ENCODE measurements at places on chromosomes 11 and 22.

- peak; percentile 42 for DNase-seq
These were observed 34.2 kb downstream of the DDX10 start for GRCh38 chr11:108698844-108699642.

GRCh38 chr22:48333816-48334735, 1493.6 kb downstream of the BRD1 start:
- DNase-seq, result no peak

DNA sequence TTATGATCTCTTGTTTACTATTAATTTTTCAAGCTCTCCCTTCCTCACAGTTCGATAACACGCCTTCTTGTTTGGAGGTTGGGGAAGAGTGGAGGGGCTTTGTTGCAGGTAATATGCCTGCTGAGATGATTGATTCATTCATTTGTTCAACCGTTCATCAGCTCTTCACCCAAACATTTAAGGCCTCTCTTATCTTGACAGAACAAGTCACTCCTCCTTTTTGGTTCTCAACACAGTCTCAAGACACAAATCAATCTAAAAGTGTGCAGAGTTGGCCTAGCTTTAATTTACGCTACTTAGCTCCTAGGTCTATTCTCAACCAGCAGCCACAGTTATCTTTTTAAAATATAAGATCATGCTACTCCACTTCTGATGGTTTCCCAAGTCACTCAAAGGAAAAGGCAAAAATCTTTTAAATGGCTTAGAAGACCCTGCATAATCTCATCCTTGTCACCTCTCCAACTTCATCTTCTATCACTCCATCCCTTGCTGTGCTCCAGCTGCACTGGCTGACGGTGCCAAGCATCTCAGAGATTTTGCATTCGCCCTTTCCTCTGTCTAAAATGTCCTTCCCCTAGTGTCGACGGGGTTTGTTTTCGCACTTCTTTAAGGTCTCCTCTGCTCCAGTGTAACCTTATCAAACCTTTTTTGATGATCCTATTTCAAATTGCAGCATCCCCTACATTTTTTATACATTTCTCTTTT, 60.3 kb downstream of the AMBRA1 start:
- no peak for DNase-seq

DNA sequence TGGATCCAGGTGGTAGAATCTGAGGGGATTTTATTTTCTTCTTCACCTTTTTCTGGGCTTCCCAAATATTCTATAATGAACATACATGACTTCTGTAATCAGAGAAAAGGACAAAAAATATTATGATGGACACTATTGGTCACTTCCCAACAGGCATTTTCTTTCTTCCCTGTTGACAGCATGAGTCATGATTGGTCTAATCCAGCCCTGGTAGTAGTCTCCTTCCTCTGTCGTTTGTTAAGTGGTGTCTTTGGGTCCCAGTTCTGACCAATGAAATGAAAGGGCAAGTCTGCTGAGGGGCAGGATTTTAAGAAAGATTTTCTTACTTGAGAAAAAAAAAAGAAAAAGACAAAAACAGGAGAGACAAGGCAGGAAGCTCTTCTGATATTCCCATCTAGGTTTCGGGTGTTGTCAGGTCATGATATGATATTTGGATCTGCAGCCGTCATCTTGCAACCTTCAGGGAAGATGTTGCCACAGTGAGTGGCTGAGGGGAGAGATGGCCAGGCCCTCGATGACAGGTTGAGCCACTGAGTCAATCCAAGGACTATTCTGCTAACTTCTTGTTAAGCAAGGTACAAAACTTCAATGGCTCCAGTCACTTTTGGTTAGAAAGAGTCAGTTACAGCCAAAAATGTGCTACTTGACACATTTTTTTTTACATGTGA, 23.3 kb upstream of the PLEKHB1 start:
- no peak for DNase-seq

GRCh38 chr11:76666408-76666807, 4.1 kb downstream of the LRRC32 start:
- DNase-seq, result no peak

DNA sequence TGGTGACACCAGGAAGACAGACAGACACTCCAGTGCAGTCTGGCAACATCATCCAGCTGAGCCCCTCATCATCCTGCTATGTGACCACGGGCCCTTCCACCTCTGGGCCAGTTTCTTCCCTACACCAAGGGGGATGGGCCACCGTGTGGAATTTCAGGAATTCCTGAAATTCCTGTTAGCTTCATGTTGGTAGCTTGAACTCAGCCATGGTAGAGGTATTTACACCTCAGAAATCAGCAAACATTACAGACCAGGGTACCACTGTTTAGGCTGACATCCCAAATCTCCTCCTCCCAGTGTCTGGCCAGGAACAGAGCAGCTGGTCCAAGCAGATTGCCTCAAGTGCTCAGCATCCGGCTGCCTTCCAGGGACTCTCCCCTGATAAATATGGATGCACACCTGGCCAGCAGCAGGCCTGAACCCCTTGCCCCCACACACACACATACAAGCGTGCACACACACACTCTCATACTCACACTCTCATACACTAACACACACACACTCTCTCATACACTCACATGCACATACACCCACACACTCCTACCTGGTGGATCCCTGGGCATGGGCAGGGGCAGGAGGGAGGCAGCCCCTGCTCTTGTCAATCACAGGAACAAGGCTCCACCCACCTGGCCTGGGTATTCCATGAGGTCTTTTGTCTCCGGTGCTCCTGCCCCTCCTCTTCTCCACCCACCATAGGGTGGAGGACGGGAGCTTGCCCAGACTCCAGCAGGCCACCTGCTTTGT, 85.2 kb downstream of the BUD13 start:
- no peak for DNase-seq

GRCh38 chr11:106395716-106396349, 318.4 kb downstream of the AASDHPPT start:
- no peak for DNase-seq

- DNase-seq, result no peak
These were observed 32.4 kb upstream of the FADD start for GRCh38 chr11:70170596-70171210.

GRCh38 chr22:38872831-38873248, 824 bp upstream of the CBX6 start:
- peak; percentile 17 for DNase-seq

DNA sequence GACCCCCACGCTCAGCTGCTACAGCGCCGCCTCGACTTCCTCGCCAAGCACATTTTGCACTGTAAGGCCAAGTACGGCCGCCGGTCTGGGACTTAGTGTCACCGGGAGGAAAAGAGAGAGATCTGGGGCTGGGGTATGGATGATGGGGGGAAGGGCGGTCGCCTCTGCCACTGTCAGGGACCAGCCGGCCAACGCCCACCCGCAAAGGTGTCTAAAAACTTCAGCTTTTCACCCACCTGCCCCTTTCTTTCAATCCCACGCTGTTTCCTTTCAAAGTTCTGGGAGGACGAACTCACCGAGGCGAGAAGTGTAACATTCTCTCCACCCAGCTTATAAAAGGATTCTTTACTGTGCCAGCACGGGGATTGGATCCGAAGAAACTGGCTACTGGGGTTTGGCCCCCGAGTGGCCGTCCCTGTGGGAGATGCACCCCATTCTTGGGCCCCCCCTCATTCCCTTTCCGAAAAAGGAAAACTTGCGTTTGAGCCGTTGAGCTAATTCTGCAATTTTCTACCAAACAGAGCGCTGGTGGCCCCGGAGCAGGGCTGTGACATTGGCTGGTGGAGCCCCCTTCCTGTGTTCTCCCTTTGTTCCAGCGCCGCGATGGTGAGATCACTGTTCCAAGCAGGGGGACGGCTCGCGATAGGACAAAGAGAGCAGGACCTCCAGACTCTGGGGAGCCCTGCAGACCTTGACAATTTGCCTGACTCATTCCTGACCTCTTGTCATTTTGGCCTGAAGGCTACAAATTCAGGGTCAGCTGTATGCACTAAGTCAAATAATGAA, 1.8 kb downstream of the FJX1 start:
- DNase-seq, result peak; percentile 35

- DNase-seq, result no peak
These were observed 21.3 kb upstream of the CACNG2 start for GRCh38 chr22:36724836-36725235.

GRCh38 chr11:19879307-19880087, 166.9 kb downstream of the NAV2 start:
- no peak for DNase-seq

GRCh38 chr11:1856306-1857005, 3.6 kb downstream of the LSP1 start:
- no peak for DNase-seq
